H9 (cell line): ENCODE measurements at places on chromosomes 12 and 14. TPM values are rescaled to one million over a fixed set of nuclear protein-coding genes. Genes with fewer than 3 reads are reported as not detected.
A peak's percentile ranks its signal among the peaks of the same experiment; 100 is the strongest.

DNA sequence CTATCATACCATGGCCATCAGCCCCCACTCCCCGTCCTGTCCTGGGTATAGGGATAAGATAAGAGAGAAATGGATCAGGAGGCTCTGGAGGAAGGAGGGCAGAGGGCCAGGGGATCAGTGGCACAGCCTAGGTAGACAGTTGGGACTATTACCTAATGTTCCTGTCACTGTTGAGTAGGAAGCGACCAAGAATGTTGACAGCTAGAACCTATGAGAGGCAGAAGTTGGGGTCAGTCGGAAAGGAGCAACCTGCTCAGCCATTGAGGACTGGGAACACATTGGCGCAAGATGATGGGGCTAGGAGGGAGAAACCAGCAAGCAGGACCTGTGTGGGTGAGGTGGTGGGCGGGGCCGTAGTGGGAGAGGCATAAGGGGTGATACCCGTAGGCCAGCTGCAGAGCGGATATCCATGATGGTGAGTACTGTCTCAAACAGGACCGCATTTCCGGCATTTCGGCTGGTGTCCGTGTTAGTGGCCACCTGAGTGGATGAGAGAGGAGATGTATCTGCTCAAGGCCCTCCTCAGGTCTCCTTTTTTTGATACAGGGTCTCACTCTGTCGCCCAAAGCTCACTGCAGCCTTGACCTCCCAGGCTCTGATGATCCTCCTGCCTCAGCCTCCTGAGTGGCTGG lies 3.3 kb downstream of the AP1G2 start:
- no peak for DNase-seq

GRCh38 chr12:25152055-25152454 lies 42.9 kb downstream of the DNAI7 start:
- no peak for DNase-seq

Gene SLC25A47
- total RNA-seq: 0.13 TPM in 1 of 2 replicates, not detected in the other

DNA sequence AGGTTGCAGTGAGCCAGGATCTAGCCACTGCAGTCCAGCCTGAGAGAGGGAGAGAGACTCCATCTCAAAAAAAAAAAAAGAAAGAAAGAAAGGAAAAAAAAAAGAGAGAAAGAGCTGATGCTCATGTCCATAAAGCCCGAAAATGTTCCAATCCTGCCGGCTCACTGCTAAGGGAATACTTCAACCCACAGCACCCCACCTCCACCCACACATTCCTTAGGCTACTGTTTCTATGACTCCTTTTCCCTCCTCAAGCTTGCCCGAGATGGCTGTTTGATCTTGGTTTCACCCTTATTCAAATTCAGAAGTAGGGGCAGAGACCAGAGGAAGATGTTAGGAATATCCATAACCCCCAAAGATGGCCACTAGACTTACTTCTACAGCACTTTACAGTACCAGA lies 59.5 kb upstream of the RASSF3 start:
- no peak for DNase-seq

GRCh38 chr12:60535363-60535762 lies 939.5 kb downstream of the SLC16A7 start:
- DNase-seq: no peak

GRCh38 chr12:2169940-2170339 lies 117.2 kb downstream of the CACNA1C start:
- DNase-seq: no peak

- peak; percentile 61 for DNase-seq
Observed at GRCh38 chr12:94429191-94429590, 30.5 kb downstream of the CEP83 start.

GRCh38 chr12:38847247-38847646 lies 58.1 kb downstream of the CPNE8 start:
- DNase-seq: no peak

DNA sequence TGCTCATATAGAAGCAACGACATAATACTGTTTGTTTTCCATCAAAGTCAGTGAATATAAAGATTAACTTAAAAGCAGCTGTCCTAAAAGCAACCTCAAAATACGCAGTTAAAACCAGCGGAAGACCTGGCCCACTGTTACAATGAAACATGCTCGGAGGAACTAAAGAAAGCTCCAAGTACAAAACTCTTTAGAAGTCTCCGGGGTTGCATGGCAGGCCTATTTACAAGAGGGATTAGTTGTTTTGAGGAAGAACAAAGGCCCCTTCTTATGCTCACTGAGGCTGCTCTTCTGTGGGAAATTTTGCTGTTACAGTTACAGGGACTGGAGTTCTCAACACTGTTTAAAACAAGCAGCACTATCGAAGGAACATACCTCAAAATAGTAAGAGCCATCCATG lies 75.9 kb upstream of the C12orf71 start:
- DNase-seq: no peak

Gene INSM2
- not detected in 2 replicates for total RNA-seq

Gene OAS2
- total RNA-seq: not detected in 2 replicates

GRCh38 chr12:64430886-64431285 lies 21.0 kb upstream of the TBK1 start:
- no peak for DNase-seq

Gene GPR65
- not detected in 2 replicates for total RNA-seq

DNA sequence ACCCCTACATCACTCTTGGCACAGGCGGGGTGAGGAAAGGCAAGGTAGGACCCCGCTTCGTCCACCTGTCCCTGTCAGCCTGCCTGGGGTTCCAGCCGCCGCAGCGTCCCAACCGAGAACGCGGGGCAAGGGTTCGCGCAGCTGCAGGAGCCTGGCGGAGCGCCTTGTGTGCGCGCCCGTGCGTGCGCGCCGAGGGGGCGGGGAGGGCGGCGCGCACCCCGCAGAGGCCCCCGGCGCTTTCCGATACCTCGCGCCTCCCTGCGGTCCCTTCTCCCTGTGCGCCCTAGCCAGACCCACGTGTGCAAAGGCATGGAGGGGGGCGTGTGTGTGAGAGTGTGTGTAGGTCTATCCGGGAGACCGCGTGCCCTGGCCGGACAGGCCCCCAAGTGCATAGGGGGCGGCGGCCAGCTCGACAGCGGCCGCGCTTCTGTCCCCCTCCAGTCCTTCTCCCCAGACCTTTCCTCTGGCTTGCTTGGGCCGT lies 122.4 kb downstream of the TSPAN9 start:
- no peak for DNase-seq

GRCh38 chr14:47442211-47442610 lies 233.2 kb downstream of the MDGA2 start:
- peak; percentile 80 for DNase-seq

- DNase-seq: no peak
Observed at GRCh38 chr12:123529686-123530085, 3.8 kb downstream of the RILPL1 start.

DNA sequence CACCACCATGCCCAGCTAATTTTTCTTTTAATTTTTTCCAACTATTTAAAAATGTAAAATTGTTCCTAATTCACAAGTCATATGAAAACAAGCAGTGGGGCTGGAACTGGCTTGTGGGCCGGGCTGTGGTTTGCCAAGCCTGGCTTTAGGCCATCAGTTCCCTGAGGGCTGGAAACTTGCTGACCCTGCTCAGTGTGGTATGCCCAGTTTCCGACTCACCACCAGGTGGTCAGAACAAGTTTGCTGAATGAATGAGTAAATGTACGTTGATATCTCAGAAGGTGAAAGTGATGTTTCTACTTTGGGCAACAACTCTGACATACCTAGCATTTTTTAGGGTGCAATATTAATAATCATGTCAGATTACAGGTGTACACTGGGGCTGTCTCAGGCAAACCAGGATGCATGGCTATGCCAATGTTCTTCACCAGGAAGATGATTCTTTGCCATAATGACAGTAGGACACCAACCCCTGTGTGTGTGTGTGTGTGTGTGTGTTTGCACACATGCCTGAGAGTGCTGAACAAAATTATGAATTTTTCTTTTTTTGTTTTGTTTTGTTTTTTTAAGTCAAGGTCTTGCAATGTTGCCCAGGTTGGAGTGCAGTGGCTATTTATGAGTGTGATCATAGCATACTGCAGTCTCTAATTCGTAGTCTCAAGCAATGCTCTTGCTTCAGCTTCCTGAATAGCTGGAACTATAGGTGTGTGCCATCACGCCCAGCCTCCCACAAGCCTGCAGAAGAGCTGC lies 106.1 kb downstream of the PTPN11 start:
- peak; percentile 51 for DNase-seq

DNA sequence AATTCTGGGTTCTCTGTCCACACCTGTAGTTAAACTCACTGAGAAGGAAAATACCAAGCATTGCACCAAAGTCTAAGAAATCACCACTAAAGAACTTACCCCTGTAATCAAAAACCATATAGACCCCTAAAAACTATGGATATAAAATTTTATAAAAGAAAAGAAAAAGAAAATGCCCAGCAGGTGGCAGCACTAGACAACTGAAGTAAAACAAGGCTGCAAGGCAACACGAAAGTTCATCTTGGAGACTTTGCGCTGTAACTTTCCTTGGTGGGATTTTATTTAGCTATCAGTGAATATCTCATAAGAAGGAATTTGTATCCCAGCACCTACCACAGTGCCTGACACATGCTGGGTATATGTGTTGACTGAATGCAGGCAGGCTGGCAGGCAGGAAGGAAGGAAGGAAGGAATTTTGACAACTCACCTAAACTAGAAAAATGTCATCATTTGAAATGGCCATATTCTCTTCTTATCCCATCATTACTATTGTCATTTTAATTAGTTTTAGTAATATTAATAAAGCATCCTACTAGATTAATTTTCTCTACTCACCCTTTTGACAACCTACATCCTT lies 68.2 kb upstream of the ETV6 start:
- no peak for DNase-seq

DNA sequence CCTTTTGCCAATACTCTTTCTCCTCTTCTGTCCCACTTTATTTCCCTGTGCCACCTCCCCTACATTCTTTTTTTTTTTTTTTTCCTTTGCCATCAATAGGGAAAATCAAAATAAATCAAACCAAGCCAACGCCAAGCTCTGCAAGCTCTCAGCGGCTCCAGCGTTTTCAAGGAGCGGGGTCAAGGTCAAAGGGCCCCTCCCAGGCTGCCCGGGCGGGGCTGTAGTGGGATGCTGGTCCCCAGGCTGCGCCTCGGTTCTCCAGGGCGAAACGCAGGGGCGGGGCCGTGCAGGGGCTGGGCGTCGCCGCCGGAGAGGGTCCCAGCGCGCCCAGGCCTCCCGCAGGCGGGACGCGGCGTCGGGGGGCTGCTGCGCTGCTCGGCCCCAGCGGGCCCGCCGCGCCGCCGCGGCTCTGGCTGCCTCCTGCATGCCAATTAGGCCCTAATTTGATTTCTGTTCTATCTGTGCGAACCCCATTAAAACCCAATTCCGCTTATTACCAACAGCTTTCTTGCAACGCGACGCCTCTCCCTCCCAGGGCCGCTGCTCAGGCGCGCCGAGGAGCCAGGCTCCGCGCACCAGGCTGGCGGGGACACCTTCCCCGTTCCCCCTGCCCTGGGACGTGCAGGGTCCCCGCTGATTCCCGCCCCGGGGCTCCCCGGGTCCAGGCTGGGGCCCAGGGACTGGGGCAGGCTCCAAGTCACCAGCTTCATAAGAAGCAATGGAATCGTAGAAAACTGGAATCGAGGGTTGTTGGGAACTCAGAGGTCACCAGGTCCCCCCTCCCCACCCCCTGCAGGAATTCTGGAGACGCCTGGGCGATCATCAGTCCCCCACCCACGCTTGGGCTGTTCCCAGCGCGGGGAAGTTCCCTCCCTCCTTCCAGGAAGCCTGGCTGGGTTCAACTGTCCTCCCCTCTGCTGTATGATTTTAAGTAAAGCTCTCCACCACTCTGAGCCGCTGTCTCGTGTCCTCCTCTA lies 50.7 kb upstream of the MAP1LC3B2 start:
- DNase-seq: peak; percentile 81

- DNase-seq: no peak
Observed at GRCh38 chr12:53074999-53075370, 4.2 kb downstream of the SPRYD3 start.

Gene ADCY4
- total RNA-seq: 0.09 and 0.53 TPM in 2 replicates

Gene CALCOCO1
- 21.5 and 22.3 TPM in 2 replicates for total RNA-seq

DNA sequence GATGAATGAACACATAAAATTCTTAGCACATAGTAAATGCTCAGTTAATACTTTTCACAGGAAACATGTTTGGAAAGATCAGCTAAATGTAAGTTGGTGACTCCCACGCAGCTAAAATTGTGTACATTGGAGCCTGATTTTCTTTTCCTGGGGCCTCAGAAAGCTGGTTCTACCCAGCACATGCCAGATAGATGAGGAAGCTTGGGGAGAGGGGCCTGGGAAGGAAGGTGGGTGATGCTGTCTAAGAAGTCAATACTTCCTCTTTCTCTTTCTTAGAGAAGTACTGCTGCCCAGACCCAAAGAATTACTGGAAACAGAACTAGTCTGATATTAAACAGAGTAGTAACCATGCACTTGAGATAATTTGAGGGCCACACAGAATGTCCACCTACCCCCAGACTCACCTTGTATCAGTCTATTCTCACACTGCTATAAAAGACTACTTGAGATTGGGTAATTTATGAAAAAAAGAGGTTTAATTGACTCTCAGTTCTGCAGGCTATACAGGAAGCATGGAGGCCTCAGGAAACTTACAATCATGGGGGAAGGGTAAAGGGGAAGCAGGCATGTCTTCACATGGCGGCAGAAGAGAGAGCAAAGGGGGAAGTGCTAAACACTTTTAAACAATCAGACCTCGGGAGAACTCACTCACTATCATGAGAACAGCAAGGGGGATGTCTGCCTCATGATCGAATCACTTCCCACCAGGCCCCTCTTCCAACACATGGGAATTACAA lies 123.3 kb upstream of the MED13L start:
- DNase-seq: no peak

- DNase-seq: no peak
Observed at GRCh38 chr14:52146504-52146903, 77.6 kb upstream of the NID2 start.

DNA sequence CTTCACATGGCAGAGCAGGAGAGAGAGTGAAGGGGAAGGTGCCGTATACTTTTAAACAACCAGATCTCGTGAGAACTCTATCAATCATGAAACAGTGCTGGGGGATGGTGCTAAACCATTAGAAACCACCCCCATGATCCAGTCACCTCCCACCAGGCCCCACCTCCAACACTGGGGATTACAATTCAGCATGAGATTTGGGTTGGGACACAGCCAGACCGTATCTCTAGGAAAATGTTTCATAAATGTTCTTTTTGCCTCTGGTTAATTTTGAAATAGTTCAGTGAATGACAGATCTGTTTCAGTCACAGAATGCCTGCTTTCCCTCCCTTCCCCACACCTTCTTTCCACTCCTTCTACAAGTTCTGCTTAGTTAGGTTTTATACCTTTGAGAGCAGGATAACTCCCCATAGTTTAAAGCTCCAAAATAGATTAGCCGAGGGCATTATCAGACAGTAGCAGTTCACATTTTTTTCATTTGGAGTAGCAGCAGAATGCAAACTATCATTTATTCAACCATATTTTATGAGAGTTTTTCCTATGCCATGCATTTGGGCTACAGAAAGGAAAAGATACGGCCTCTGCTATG lies 27.1 kb downstream of the PELI2 start:
- no peak for DNase-seq

GRCh38 chr12:42980441-42980840 lies 390.9 kb upstream of the PRICKLE1 start:
- DNase-seq: no peak
